ENCODE measurements at places on chromosomes 1 and 21. TPM values are rescaled to one million over a fixed set of nuclear protein-coding genes. Genes with fewer than 3 reads are reported as not detected.

CCDC30 gene
- 3.4 TPM for total RNA-seq

LAPTM5 gene
- total RNA-seq, result 130 TPM

KCNE2 gene
- total RNA-seq, result not detected

MAN1C1 gene
- total RNA-seq, result 6.9 TPM

DNA sequence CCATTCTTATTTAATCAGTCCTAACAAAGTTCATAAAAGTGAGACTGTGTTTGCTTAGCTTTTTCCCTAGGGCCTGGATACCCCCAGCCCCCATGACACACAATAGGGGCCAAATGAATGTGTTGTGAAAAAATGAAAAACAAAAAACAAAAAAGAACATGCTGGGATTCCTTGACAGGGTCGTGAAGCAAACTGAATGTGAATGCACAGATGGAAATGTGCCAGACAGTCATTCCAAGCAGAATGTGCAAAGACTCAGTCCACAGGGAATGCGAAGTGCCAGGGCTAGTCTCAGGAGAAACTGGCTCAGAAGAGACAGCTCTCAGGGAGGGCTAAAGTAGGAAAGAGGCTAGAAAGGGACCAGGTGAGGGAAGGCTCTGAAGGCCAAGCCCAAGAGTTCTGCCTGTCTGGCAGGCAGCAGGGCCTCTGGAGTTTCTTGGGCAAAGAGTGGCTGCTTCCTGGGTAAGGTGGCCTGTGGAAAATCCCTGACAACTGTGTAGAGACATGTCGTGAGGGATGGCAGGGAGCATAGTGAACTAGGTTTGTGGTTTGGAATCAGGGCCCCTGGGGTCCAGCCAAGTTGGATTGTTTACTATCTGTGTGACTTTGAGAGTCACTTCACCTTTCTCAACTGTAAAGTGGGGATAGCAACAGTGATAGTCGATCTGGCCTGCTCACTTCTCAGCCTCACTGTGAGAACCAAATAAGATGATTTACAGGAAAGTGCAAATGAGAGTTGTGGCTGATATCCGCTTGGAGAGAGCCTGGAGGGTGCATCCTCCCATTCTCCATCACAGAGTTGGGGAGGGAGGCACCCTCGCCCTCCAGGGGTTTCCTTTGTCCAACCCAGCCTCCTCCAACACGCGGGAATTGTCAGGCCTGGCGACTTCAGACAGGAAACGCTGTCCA, 1.2 kb upstream of the ADAM15 start:
- peaks cover 15% of the 10 kb centered on the region for H3K4me1 ChIP-seq
- no peaks in the 10 kb centered on the region for H3K36me3 ChIP-seq
- H3K27me3 ChIP-seq, result no peaks in the 10 kb centered on the region
- H3K4me3 ChIP-seq, result peak overlapping the region; percentile 80
- DNase-seq, result peak; percentile 43

- H3K36me3 ChIP-seq, result no peaks in the 10 kb centered on the region
- DNase-seq, result no peak
- H3K27ac ChIP-seq, result no peak overlapping the region
- H3K4me1 ChIP-seq, result no peaks in the 10 kb centered on the region
- no peak overlapping the region for H3K4me3 ChIP-seq
Observed at GRCh38 chr21:14841511-14842472, 223.0 kb downstream of the NRIP1 start.

DNA sequence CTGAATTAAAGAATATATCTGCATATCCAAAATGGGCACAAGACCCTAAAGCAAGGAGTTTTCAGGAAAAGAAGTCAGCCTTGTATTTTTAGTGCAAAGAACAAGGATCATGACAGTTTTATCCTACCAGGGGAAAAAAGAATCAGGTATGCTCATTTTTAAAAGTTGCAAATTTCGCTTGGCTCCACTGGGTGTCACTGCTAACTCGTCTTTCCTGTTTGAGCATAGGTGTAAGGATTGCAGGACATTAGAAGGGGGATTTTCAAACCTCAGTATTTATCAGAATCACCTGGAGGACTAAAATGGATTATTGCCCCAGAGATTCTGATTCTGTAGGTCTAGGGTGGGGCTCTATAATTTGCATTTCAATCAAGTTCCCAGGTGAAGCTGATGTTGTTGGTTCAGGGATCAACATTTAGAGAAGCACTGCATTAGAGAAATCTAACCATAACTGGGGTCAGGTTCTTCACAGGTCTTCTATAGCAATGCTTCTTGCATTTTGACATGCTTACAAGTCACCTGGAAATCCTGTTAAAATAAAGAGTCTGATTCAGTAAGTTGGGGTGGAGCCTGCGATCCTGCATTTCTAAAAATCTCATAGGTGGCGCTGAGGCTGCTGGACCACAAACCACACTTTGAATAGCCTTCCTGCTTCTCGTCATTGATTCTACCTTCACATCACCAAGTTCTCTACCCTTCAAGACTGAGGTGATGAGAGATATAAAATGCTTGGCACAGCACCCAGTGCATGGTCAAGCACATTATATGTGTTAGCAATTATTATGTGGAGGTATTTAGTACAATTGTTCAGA, 39.6 kb downstream of the NUF2 start:
- no peaks in the 10 kb centered on the region for H3K36me3 ChIP-seq
- H3K4me3 ChIP-seq, result no peak overlapping the region
- no peaks in the 10 kb centered on the region for H3K4me1 ChIP-seq
- no peaks in the 10 kb centered on the region for H3K27me3 ChIP-seq

- no peaks in the 10 kb centered on the region for H3K36me3 ChIP-seq
- no peak for DNase-seq
- no peak overlapping the region for H3K27ac ChIP-seq
- no peak overlapping the region for H3K4me3 ChIP-seq
- H3K4me1 ChIP-seq, result no peaks in the 10 kb centered on the region
Observed at GRCh38 chr1:147785794-147786506, 25.5 kb upstream of the GJA5 start.

DNA sequence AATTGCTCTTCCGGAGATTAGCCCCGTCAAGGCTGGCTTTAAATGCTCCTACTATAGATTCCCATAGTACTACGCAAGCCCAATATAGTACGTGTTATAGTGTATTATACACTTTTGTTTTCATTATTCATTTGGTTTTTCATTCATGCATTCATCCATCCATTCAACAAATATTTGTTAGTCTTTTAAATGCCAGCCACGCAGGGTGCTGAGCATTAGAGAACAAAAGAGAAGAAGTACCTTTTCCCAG, 513 bp upstream of the RAB3GAP2 start:
- peak overlapping the region; percentile 97 for H3K27ac ChIP-seq
- no peaks in the 10 kb centered on the region for H3K27me3 ChIP-seq
- no peak for DNase-seq
- H3K4me3 ChIP-seq, result peak overlapping the region; percentile 90
- no peaks in the 10 kb centered on the region for H3K36me3 ChIP-seq

DNA sequence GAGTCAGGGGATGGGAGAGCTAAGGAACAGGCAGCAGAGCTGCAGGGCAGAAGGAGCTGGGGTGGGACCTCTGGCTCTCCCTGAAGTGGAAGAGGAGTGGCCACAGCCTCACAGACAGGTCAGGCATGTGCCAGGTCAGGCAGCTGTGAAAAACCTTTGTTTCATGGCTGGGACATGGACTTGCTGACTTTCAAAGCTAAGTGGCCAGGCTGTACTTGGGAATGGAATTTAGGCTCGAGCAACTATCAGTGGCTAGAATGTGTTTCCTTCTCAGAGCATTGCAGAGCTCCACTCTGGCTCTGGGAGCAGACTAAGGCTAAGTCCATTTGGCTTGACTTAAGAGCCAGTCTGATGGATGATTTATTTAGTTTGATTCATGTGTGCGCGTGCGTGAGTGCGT, 385.1 kb downstream of the LMX1A start:
- DNase-seq, result no peak
- no peaks in the 10 kb centered on the region for H3K4me1 ChIP-seq
- no peaks in the 10 kb centered on the region for H3K36me3 ChIP-seq
- H3K27ac ChIP-seq, result no peak overlapping the region
- no peak overlapping the region for H3K4me3 ChIP-seq

DNA sequence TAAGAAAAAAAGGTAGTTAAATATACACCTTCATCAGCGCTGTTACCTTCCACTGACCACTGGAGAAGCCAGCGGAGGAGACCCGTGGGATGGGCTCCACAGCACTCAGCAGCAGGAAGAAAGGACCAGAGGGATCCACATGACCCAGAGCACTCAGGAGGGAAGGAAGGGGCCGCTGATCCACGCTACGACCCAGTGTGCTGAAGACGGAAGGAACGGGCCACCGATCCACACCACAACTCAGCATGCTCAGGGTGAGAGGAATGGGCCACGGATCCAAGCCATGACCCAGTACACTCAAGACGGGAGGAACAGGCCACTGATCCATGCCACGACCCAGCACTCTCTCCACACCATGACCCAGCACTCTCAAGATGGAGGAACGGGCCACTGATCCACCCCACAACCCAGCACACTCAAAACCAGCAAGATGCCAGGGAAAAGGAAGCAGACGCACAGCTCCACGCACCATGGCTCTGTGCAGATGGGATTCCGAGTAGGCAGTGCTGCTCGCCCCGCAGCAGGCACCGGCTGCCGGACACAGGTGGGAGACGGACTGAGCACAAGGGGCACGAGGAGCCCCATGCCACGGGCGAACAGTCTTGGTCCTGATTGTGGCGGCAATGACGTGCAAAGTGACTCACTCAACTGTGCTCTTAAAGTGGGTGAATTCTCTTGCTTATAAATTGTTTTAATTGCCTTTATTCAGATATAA, 8.7 kb downstream of the WRAP73 start:
- H3K36me3 ChIP-seq, result no peaks in the 10 kb centered on the region
- no peak overlapping the region for H3K4me3 ChIP-seq
- no peaks in the 10 kb centered on the region for H3K4me1 ChIP-seq
- peak; percentile 19 for DNase-seq

GRCh38 chr1:5988596-5989285, 3.5 kb downstream of the NPHP4 start:
- H3K27me3 ChIP-seq, result no peaks in the 10 kb centered on the region
- no peaks in the 10 kb centered on the region for H3K36me3 ChIP-seq
- no peak for DNase-seq
- peaks cover 4% of the 10 kb centered on the region for H3K4me1 ChIP-seq
- H3K4me3 ChIP-seq, result no peak overlapping the region
- no peak overlapping the region for H3K27ac ChIP-seq

- H3K36me3 ChIP-seq, result no peaks in the 10 kb centered on the region
- no peak overlapping the region for H3K4me3 ChIP-seq
- no peaks in the 10 kb centered on the region for H3K27me3 ChIP-seq
Observed at GRCh38 chr1:115744646-115745275, 23.8 kb downstream of the CASQ2 start.

DNA sequence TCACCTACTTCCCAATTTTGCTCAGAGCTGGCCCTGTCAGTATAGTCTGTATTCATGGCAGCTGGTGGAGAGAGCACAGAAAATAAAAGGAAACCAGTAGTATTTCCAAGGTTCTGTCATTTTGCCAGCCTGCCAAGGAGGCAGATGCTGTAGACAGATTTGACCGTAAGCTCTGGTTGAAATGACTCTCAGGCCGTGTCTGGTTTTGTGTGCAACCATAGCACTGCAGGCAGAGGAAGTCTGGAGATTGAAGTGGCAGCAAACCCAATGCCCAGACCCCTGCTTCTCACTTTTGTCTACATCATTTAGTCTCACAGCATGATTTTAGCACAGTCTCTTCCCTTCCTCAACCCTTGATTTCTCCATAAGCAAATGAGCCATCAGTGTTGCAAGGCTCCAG, 291.7 kb downstream of the PAPPA2 start:
- no peak for DNase-seq
- no peaks in the 10 kb centered on the region for H3K4me1 ChIP-seq
- H3K27me3 ChIP-seq, result no peaks in the 10 kb centered on the region
- no peak overlapping the region for H3K27ac ChIP-seq
- no peaks in the 10 kb centered on the region for H3K36me3 ChIP-seq

DNA sequence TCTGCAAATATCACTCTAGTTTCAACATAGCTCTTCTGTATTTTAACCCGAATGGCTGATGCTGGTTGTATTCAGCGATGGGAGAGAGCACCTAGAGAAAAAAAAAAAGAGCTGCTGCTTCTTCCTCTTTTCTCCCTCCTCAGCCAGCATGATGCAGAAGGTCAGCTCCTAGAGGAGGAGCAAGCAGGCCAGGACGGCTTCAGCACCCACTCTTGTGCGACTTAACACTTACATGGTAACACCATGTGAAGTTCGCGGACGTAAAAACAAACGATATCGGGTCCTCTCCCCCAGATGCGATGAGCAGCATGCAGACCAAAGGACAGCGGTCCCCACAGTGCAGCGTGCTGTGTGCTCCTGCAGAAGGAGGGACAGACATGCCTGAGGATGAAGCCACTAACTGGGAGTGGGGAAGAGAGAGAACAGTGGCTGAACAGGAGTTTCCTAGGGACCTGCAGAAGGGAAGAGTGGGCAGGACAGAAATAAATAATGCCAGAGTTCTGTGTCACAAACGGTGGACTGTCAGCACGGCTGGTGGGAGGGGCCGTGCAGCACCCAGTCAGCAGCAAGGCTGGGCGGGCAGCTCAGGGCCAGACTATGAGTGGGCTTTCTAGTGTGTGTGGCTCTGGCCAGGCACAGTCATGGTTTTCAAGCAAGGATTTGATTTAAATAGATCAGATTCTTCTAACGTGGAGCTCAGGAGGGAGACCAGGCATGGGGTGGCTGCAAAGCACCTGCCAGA, 11.4 kb upstream of the B3GALT5 start:
- no peaks in the 10 kb centered on the region for H3K36me3 ChIP-seq
- H3K27me3 ChIP-seq, result no peaks in the 10 kb centered on the region
- H3K27ac ChIP-seq, result no peak overlapping the region
- H3K4me1 ChIP-seq, result no peaks in the 10 kb centered on the region
- no peak for DNase-seq
